ENCODE measurements at places on chromosomes 3 and 15. TPM values are rescaled to one million over a fixed set of nuclear protein-coding genes. Genes with fewer than 3 reads are reported as not detected.

Gene SCN11A
- 0.05 TPM for total RNA-seq

- no peak for DNase-seq
These were observed 23.8 kb downstream of the CYFIP1 start for GRCh38 chr15:22956257-22956977.

DNA sequence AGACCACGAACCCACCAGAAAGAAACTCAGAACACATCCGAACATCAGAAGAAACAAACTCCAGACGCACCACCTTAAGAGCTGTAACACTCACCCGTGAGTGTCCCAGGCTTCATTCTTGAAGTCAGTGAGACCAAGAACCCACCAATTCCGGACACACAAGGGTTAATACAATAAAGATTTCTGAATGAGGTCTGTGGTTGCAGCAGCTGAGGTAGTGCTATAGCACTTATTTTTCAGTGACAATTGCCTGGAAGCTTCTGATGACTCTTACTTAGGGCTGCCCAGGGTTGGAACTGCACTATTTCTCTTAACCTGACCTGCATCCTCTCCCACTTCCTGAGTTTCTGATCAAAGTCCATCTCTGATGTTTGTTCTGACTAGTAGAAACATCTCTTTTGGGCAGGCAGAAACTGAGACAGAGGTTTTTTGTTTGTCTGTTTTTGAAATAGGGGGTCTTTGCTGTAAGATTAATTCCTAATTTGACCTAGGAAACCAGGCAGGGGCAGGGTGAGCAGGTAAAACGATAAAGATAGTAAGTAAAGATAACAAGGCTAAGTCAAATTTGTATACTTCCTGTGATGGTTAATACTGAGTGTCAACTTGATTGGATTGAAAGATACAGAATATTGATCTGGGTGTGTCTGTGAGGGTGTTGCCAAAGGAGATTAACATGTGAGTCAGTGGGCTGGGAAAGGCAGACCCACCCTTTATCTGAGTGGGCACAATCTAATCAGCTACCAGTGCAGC, 169.1 kb downstream of the GAP43 start:
- DNase-seq, result peak; percentile 49

GRCh38 chr3:169746924-169747323, 17.9 kb downstream of the TERC start:
- DNase-seq, result no peak

GRCh38 chr3:136211547-136211946, 15.4 kb upstream of the MSL2 start:
- DNase-seq, result no peak

Gene WNT5A
- total RNA-seq, result not detected

DNA sequence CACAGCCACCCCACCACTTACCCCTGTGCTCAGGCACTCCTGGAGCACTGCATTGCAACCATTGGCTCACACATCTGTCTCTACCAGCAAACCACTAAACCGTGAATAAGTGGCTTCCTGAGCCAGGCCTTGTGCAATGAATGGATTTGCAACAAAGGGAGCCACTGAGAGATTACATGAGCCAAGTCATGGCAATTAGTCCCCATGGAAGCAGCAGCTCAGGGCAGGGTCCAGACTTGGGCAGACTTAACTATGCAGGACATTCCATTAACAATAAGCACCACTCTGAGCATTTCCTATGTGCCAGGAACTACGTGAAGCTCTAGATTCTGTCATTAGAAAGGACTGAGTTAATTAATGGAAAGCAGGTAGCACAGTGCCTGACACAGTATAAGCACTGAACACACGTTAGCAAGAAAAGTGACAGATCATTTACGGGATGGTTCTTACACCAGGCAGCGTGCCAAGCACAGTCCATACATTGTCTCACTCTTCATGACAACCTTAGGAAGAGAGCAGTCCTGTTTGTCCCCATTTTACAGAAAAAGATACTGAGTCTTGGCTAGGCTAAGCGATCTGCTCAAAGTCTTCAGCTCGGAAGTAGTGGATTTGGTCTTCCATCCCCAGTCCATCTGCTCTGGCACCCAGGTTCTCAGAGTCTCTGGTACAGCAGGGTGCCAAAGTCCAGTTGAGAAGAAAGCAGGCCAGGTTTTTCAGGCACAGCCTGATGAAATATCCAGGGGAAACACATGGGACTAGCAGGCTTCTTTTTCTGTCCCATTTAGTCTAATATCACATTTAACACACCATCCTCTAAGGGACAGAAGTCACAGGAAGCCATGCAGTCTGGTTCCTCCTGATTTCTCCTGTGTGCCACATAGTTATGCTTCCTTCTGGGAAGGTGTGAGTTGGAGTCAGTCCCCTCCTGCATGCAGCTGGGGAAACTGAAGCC, 44.1 kb downstream of the LIPC start:
- DNase-seq, result no peak

Gene NEK11
- total RNA-seq, result 1.3 TPM

- DNase-seq, result no peak
These were observed 30.3 kb downstream of the TPRA1 start for GRCh38 chr3:127560051-127560787.

Gene TNFSF10
- total RNA-seq, result 31.8 TPM

DNA sequence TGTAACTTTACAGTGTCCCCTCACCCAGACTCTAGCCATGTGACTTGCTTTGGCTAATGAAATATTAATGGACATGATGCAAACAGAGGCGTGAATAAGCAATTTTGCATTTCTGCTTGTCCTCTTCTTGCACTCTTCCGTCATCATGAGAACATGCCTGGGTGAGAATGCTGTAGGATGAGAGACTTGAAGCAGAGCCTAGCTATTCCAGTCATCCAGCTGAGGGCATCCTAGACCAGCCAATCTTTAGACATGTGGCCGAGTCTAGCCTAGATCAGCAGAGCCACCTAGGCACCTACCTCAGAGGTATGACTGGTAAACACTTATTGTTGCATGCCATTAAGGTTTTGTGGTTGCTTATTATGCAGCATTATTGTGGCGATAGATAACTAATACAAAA, 450.5 kb upstream of the AZI2 start:
- DNase-seq, result no peak

Gene GOLGA8B
- total RNA-seq, result 85.2 TPM

Gene ADPRH
- total RNA-seq, result 7.7 TPM

- DNase-seq, result peak; percentile 74
These were observed 36.3 kb downstream of the CHST14 start for GRCh38 chr15:40506964-40507571.

GRCh38 chr3:172134352-172134751, 95.0 kb downstream of the FNDC3B start:
- no peak for DNase-seq

Measured in activated CD4-positive, alpha-beta memory T cell treated with anti-CD3 and anti-CD28 coated beads for 36 hours (primary cell).